ENCODE measurements at places on chromosomes 12 and 14.

DNA sequence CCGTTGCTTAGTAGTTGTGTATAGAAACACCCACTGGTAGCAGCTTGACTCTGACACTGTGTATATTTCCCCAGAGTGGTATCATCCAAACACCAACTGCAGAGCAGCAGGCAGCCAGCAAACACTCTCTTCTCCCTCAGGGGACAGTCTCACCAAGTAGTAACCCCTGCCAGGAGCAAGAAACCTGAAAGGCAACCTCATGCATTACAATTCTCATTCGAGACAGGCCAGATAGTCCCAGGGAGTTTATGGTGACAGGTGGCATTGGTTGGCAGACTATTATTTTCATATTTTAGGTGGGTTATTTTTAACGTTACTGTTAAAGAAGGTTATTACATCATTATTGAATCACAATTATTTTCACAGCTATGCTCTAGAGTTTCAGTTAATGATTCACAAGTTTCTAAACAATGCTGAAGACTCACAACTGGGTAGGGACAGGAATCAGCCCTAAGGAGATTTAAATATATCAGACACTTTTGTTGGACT, 222.8 kb downstream of the EGLN3 start:
- DNase-seq = no peak

DNA sequence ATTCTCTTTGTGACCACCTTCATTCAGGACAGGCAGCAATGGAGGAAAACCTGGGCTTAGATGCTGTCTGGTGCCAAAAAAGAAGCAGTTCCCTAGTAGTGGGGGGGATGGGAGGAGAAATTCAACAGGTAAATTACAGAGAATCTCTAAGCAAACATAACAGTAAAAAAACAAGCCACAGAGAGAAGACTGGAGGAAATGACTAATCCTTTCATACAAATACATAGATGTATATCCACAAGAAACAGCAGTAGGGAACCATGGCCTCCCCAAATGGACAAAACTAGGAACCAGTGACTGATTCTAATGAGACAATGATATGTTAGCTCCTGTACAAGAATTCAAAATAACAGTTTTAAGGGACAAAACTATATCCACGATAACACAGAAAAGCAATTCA, 513.0 kb downstream of the NAV3 start:
- no peak for DNase-seq

DNA sequence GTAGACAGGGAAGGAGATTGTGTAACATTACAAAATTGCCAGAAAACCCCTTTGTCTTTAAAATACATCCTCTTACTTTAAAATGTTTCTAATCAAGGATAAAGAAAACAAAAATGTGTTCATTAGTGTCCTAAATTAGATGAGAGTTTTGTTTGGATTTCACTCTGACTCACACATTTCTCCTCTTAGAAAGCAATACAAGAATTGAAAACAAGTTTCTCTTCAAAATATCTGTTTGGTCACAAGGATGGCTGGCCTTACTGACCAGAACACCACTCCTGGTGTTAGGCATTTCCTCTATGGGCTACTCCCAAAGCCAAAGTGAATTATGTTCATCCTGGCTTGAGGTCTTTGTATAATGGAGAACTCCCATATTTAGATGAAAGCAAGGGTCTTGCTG, 6.4 kb downstream of the GUCY2C start:
- DNase-seq = no peak

GRCh38 chr14:49160983-49161382, 425.2 kb downstream of the RPS29 start:
- no peak for DNase-seq
